ENCODE measurements at places on chromosomes 12 and 14. TPM values are rescaled to one million over a fixed set of nuclear protein-coding genes. Genes with fewer than 3 reads are reported as not detected.

DNA sequence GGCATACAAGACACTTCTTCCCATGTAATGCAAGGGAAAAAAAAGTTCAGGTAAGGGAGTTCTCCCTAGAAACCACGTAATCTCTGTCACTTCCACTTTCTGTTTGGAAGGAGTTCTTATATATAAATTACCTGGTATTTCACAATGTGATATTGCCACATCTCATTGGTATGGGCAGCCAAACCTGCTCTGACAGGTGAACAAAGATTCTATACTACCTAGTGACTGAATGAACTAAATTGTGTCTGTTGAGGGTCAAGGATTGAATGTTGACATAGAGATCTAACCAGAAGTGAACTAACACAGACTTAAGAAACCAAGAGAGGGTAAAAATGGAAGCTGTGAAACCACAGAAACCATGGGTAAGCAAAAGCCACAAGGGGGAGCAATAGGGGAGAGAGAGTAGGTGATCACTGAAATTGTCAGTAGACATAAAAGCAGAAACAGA, 161.3 kb downstream of the RPL10L start:
- DNase-seq, result no peak

The FBXL14 gene
- 18.6 TPM for total RNA-seq

- DNase-seq, result no peak
Observed at GRCh38 chr14:64434528-64434927, 30.8 kb upstream of the AKAP5 start.

- no peak for DNase-seq
Observed at GRCh38 chr12:119679081-119679480, 11.1 kb downstream of the PRKAB1 start.

The ZNF605 gene
- total RNA-seq, result 14.4 TPM

The GPR137C gene
- total RNA-seq, result 1.3 TPM

DNA sequence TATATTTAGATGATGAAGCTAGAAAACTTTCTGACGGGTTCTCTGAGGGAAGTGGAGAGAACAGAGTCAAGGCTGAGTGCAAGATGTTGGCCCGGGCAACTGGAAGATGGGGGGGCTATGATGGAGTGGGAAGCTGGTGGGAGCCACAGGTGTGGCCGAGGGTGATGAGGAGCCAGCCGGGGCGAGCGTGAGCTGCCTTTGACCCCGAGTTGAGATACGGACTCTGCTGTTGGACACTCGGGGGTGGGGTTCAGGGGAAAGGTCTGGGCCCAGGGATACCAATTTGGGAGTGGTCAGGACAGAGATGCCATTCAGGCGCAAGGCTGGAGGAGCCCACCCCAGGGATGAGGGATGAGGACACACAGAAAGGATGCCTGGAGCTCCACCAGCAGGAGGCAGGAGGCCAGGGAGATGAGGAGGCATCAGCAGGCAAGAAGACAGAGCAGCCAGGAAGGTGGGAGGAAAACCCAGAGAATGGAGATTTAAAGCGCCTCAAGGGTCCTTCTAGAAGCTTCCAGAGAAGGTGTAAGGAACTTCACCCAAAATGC, 9.0 kb downstream of the SCARB1 start:
- DNase-seq, result no peak

- no peak for DNase-seq
Observed at GRCh38 chr14:99191395-99192027, 80.5 kb downstream of the BCL11B start.

The PHETA1 gene
- 14.7 TPM for total RNA-seq

The GALNT8 gene
- 0.55 TPM for total RNA-seq

GRCh38 chr12:75834591-75834990, 197.0 kb downstream of the PHLDA1 start:
- peak; percentile 72 for DNase-seq

GRCh38 chr12:76030341-76031080, 1.1 kb downstream of the PHLDA1 start:
- no peak for DNase-seq

GRCh38 chr12:131038961-131039950, 85.5 kb downstream of the ADGRD1 start:
- DNase-seq, result no peak

GRCh38 chr14:55131370-55132137, 2.5 kb downstream of the LGALS3 start:
- DNase-seq, result no peak

The LBHD2 gene
- not detected for total RNA-seq

GRCh38 chr12:48938805-48939204, 13.5 kb upstream of the FKBP11 start:
- DNase-seq, result no peak

DNA sequence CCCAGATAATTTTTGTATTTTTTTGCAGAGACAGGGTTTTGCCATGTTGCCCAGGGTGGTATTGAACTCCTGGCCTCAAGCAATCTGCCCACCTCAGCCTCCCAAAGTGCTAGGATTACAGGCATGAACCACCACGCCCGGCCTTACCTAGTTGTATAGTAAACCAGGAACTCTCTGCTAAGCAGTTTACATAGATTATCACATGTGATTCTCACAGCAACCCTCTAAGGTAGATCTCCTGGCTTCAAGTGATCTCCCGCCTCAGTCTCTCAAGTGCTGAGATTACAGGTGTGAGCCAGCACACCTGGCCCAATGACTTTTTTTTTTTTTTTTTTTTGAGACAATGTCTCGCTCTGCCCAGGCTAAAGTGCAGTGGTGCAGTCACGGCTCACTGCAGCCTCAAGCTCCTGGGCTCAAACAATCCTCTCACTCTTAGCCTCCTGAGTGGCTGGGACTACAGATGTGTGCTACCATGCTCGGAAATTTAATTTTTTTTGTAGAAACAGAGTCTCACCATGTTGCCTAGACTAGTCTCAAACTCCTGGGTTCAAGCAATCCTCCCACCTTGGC, 26.0 kb upstream of the ATP2A2 start:
- no peak for DNase-seq

The CCDC177 gene
- total RNA-seq, result under 0.01 TPM

GRCh38 chr12:52600475-52600874, 788 bp downstream of the KRT72 start:
- no peak for DNase-seq
